ENCODE measurements at places on chromosomes 16 and 17.

- DNase-seq = no peak
These were observed 260.1 kb downstream of the PARN start for GRCh38 chr16:14369734-14370598.

- DNase-seq = no peak
These were observed 63.2 kb downstream of the SHCBP1 start for GRCh38 chr16:46558018-46558417.

GRCh38 chr16:21590287-21590686 is 9.1 kb upstream of the METTL9 start:
- DNase-seq = no peak

DNA sequence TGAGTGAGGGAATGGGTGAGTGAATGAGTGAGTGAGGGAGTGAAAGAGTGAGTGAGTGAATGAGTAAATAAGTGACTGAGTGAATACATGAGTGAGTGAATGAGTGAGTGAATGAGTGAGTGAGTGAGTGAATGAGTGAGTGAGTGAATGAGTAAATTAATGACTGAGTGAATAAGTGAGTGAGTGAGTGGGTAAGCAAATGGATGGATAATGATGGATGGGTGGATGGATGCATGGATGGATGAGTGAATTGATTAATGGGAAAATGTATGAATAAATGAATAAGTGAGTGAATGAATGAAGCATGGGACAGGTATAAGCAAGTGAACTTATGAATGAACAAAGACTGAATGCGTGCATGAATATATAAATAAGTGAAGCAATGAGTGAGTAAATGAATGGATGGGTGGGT is 25.4 kb downstream of the TMEM114 start:
- no peak for DNase-seq

GRCh38 chr16:28161626-28162025 is 50.1 kb downstream of the XPO6 start:
- no peak for DNase-seq

DNA sequence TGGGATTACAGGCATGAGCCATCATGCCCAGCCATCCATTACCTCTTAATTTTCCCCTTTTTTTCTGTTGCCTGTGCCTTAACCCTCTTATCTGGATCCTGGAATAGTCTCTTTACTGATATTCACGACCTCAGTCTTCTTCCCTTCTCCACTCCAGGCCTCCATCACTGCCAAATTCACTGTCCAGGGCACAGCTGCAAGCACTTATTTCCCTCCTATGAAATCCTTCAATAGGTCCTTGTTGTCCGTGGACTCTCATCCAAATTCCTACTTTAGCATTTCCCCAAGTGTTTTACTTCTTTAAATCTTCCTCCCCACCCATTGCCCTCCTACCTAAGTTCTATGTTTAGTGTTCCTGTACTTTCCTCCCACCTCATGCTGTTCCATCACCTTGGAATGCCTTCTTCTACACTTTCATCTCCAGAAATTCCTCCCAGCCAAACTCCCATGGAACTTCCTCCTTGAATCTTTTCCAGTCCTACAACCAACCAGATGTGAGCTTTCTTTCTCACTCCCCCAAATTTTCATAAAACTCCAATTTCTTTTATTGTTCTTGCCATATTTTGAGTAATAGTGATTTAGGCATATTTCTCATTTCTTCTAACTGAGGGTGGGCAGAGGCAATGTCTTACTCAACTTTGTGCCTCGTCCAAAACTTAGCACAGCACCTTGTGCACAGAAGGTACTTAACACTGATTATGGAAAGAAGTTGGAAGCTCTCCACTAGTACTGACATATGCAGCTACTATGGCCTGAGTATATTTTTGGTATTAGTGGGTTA is 35.3 kb downstream of the FAM20A start:
- DNase-seq = no peak

GRCh38 chr17:47850692-47851573 is at the start of gene SP6:
Gene SP6 (minus strand): TSS chr17:47851163. CDS start chr17:47848429, 2,734 bp downstream.
- no peak for DNase-seq

DNA sequence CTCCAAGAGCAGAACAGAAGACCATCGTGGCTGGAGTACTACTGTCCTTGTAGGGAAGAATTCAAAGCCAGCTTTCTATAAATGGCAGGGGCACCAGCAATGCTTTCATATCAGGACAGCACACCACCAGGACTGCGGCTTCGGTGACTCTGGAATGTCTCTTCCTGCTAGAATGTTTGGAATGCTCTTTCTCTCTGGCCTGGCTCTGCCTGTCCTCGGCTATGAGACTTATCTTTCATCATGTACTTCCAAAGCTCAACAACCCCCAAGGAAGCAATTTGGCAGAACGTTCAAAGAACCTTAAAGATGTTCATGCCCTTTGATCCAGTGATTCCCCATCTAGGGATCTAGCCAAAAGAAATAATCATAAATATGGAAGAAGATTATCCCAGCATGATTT is 52.7 kb upstream of the NOG start:
- DNase-seq = no peak

DNA sequence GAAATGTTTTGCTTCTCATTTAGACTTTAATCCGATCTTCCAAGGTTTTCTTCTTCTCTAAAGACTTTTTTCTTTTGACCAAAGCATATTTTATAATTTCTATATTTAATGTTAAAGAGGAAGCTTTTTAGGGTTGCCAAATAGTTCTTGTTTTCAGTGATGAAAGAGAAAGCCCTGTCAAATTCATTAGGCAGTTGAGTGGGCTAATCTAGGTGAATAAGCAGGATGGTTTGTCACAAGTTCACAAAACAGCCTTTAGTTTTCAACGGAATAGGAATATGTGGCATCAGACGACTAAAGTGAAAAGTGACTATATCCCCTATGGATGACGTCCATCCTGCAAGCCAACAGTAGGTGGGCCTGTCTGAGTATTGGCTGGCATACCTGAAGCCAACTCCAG is 118.8 kb downstream of the NLK start:
- DNase-seq = no peak

- peak; percentile 74 for DNase-seq
These were observed 96.7 kb upstream of the CDH5 start for GRCh38 chr16:66269617-66270332.

DNA sequence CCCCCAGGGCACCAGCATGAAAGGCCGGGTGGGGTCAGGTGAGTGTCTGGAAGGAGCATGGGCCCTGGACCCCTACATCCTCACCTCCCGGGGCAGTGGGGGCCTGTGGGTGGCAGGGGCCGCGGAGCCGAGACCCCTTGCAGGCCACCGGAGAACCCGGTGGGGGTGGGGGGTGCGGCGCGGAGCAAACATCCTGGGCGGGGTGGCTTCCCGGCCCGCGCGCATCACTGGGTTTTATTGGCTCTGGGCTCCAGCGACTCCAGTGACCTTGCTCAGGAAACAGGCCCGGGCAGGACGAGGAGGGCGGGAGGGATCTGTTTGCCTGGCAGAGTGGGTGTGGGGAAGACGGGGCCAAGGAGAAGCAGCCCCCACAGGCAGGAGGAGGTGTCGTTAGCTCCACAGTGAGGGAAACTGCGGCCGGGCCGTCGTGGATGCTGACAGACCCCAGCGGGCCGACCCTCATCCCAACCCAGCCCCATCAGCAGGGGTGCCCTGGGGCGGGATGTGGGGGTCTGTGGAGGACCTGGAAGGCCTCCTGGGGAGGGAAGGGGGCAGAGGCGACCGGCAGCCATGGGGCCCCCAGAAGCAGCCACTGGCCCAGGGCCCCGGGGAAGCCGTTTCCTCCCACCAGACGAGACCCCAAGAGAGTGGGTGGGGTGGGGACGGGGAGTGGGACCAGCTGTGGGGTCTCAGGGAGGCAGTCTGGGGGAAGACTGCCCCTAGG is 10.6 kb downstream of the SSTR5 start:
- DNase-seq = no peak

DNA sequence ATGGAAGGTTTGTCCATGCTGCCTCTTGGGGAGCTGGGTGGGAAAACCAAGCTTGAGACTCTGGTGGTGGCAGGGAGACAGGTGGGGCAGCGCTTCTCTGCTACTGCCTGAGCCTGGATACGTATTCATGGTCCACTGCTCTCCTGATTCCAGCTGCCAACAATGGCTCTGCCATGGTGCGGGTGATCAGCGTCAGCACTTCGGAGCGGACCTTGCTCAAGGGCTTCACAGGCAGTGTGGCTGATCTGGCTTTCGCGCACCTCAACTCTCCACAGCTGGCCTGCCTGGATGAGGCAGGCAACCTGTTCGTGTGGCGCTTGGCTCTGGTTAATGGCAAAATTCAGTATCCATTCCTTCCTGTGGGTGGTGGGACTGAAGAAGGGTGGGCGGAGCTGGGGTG is 4.2 kb downstream of the EDC4 start:
- DNase-seq = peak; percentile 93

- DNase-seq = no peak
These were observed 10.0 kb downstream of the TMEM235 start for GRCh38 chr17:78241277-78242023.

DNA sequence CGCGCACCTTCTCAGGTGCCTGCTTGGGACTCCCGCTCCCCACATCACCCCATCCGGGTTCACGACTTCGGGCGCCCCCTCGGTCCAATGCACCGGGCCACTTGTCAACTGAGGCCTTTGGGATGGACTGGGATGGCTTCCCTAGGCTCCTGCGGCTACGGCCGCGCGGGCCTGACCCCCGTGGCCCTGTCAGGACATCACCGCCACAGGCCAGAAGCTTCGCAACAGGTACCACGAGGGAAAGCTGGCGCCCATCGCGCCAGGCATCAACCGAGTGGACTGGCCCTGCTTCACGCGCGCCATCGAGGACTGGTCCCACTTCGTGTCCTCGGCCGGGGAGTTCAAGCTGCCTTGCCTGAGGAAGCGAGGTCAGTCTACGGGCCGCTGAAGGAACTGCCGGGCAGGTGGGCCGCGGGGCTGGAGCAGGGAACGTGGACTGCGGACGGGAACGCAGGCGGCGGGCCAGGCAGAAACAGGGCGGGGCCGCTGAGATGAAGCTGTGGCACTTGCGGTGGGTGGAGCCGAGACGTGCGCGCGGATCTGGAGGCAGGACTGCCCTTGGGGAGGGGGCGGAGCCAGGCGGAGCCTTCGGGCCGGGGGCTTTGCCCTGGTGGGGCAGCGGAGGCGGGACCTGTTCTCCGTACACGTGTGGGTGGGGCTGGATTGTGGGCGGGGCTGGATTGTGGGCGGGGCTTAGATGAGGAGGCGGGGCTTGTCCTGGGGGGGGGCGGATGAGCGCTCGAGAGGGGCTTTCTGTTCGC is 13.7 kb upstream of the CNGB1 start:
- DNase-seq = no peak

- no peak for DNase-seq
These were observed 32.3 kb downstream of the ARL4D start for GRCh38 chr17:43430936-43431713.

- no peak for DNase-seq
These were observed 1.5 kb downstream of the FCSK start for GRCh38 chr16:70455910-70456309.

DNA sequence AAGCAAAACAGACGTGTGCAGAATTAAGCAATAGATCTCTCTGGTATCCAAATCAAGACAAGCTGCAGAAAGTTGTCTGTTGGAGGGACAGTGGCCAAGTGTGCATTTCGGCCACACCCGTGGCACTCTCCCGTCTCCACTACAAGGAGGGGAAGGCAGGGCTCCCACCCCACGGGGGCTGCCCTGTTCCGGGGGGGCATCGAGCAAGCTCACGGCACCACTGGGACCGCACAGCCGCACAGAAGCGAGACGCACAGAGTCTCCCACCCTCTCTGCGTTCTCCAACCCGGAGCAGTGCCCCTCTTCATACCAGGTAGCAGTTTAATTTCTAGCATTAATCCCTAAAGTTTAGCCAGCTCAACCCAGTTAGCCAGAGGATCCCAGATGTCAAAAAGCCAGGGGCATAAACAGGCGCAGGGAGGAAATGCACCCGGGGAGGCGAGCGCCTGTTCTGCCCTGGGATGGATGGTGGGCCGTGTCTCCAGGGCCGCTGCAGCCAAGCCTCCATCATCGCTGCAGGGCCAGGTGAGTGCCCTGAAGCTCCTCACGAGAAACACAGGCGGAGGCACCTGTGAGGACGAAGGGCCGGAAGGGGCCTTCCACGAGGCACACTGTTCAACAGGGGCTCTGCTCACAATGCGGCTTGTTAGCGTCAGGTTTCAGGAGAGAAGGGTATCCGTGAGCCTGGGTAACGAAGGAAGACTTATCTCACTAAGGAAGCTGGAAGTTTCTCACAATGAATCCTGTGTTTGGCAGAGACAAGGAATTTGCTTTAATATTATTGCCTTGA is 42.1 kb upstream of the METRNL start:
- peak; percentile 58 for DNase-seq

- no peak for DNase-seq
These were observed 49.8 kb downstream of the TMEM100 start for GRCh38 chr17:55672585-55673501.

DNA sequence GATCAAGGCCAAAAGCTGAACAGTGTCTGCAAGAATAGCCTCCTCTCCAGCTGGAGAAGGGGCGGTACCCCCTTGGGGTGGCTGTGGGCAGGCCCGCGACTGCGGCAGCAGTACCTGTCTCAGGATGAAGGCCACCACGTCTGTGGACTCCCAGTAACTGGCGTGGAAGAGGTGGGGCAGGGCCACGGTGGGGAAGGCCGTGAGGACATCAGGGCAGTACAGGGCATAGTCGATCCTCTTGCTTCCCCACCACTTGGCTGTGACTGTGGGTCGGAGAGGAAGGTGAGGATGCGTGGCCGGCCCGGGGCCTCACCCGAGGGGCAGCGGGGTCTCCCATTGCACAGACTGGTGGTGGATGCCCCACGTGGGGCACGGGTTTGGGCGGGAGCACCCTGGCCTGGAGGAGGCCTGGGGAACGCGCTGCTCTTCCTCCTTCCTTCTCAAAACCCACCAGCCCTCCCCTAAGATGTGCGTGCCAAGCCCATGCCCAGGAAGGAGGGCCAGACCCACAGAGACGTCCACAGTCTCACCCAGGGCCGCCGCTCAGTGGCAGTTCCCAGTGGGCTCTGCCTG is 26.0 kb downstream of the PIMREG start:
- no peak for DNase-seq

DNA sequence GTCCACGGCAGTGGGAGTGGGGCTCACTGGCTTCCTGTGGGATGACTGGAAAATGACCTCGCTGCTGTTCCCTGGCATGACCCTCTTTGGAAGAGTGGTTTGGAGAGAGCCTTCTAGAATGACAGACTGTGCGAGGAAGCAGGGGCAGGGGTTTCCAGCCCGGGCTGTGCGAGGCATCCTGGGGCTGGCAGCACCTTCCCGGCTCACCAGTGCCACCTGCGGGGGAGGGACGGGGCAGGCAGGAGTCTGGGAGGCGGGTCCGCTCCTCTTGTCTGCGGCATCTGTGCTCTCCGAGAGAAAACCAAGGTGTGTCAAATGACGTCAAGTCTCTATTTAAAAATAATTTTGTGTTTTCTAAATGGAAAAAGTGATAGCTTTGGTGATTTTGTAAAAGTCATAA is 7.8 kb upstream of the RNF213 start:
- DNase-seq = no peak

Measured in vagina (tissue), 2 donors.